ENCODE measurements at places on chromosomes 11 and 22.

DNA sequence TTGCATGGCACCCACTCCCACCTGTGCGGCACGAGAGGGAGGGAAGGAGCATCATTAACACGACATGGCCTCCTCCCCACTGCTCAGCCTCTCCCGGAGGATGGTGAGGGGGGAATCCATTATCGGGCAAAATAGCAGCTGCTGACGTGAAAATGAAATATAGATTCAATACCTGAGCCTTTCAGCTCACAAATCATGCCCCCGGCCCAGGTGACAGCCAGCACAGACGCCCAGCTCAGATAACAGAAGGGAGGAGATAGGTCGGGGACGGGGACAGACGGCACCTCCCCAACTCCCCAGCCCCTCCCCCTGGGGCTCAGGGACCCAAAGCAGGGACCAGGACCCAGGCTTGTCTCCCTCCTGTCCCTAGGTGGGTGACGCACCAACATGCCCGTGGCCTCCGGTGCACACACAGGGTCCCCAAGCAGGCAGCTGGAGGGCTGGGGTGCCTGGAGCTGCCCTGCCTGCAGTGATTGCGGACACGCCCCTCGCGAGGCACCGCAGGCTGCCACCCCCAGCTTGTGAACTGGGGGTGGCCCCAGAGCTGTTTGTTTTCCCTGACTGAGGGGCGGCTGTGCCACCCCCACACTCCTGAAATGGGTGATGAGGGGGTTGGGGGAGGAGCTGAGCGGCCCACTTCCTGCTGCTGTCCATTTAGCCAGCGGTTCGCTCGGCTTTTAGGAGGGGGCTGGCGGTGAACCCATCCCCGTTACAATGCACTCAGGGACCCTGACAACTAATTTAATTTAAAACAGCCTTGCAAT is 31.7 kb downstream of the FLRT1 start:
- no peak for DNase-seq

DNA sequence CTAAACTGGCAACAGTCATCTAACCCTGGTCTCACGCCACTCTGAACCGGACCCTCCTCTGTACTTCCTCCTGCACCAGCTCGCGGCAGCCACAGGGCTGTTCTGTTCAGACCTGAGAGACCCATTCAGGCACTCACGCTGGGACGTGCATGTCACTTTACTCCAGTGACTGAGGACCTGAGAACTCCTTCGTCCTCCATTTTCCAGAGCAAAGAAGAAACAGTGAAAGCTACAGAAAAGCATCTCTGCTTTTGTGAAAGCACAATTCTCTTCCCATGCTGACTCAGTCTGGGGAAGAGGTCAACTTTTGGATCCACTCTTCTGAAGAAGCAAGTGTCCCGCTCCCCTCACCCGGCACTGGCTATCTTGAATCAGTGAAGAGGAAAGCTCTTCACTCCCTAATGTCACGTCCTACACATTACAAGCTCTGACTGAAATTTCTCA is 24.5 kb downstream of the PISD start:
- DNase-seq = no peak

GRCh38 chr22:30326706-30327362 is at the start of gene TBC1D10A:
TBC1D10A (minus strand) TSS chr22:30326941; CDS start chr22:30326881, 60 bp downstream.
- peak; percentile 93 for DNase-seq

DNA sequence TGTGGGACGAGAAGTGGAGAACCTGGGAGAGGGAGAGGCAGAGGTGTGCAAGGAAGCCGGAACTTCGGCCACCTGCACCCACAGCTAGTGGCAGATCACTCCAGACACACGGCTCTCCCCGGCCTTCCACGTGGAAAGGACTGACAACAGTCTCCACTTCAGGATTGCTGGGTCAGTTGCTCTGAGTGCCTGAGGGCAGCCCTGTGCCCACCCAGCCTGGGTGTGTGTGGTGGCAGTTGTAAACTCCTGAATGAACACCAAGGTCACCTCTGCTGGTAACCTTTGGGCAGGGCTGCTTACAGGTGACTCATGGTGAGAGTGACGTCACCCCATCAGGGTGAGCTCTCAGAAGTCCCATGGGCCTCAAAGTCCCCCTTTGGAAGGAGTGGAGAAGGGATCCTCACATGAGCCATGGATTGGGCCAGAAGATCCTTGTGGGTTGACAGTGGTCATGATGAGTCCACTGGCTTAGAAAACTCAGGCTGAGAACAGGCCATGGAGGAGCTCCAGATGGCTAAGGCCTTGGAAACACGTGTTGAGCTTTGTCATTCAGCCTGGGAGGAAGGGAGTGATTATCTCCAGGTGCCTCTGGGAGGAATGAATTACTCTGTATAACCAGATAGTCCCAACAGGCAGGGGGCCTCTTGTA is 71.3 kb downstream of the BCR start:
- no peak for DNase-seq

DNA sequence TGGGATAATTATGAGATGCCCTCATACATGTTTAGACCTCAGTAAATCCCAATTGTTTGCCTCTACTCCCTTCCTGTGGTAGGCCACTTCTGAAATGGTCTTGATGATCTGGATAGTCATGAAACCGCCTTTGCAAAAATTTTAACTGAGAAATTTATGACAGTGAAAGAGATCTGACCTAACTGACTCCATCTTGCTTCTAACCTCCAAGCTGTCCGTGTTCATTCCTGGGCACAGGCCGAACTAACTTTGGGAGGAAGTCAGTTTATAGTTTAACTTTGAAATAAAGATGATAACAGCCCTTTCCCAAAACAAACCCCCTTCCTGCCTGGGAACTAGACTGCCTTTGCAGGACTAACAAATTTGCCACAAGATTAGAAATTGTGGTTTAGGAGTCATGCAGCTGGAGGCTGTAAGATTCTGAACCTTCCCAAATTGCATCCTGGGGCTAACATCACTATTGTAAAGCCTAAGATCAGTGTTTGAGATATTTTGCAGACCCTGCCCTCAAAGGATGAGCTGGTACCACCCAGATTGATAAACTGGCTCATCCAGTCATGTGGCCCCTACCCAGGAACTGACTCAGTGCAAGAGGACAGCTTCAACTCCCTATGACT is 19.9 kb upstream of the CTR9 start:
- DNase-seq = no peak

DNA sequence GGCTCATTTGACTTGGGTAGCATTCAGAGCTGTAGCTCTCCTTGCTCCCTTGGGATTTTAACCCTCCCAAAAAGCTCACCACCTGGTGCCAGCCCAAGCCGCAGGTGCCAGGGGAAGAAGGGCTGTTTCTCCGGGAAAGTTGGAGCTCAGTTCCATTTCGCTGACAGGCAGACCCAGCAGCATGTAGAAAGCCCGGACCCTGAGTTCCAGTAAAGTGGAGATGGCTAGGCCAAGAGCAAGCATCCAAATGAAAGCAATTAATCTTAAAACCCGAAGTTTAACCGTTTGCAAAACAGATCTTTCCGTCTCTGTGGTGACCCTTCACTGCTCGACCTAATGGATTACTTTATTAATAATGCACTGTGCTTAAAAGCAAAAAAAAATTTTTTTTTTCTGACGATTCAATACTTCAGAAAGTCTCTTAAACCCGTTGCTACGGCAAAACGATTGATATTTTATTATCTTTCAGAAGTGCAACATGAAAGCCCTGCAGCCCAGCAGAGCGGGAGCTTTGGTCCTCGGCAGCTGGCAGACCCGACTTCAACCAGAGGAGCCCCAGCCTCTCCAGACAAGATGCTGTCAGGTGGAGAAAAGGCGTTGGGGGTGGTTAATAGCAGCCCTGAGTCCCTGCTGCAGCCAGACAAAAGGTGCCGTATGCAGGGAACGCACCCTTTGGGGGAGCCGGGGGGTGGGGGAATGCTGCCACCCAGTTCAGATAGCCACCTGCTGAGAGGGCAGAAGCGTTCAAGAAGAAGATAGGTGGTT is 3.3 kb downstream of the LMO1 start:
- no peak for DNase-seq

GRCh38 chr22:19868333-19868732 is 13.7 kb upstream of the GNB1L start:
- DNase-seq = no peak

DNA sequence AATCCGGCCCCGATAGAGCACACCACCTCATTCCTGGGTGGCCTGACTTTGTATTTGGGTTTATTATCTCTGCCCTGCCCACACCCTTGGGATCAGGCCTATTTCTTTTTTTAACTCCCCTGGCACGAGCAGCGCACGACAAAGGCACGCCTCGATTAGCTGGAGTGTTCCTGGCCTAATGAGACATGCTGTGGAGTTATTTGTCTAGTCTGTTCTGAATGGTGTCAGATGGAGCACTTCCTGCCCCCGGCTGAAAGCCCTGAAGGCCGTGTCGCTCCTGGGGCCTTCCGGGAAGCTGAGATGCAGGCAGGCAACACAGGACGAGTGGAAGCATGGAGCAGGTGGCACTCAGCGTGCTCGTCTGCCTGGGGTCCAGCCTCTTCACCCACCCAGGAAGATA is 47.1 kb downstream of the LARGE1 start:
- DNase-seq = no peak

GRCh38 chr22:37148742-37149665 is 712 bp downstream of the IL2RB start:
- DNase-seq = no peak

DNA sequence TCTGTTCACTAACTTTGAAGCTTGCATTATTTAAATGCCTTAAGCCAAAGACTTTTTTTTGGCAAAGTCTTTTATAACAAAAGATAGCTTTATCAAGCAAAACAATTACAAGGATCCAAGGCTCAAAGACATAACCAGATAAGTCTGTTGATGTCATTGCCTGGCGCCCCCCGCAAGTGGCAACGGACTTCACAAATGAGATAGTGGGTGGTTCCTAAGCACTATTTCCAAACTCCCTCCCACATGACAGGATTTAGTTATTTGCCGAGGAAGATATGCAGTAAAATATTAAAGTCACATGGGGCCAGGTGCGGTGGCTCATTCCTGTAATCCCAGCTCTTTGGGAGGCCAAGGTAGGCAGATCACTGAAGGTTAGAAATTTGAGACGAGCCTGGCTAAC is 194.2 kb upstream of the DDI1 start:
- DNase-seq = no peak

DNA sequence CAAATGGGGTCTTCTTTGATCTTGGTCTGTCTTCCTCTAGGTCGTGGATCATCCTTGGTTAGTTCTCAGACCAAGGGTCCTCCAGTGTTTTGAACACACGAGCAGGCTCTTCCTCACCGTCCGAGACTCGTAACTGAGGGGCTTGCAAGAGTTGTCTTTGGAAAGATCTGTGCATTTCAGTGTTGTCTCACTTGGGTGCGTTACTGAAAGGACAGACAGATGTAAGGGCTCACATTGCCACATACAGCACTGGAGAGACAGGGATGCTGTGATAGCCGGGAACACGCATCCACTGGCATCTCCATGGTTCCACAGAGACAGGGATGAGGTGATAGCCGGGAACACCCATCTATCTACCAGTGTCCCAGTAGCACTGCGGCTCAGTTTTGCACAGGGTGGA is 15.7 kb downstream of the GLB1L2 start:
- no peak for DNase-seq

GRCh38 chr11:76769645-76770586 is 13.2 kb upstream of the TSKU start:
- DNase-seq = no peak

- DNase-seq = no peak
These were observed 27.5 kb upstream of the CHST1 start for GRCh38 chr11:45692808-45693453.

- no peak for DNase-seq
These were observed at the start of gene CD248 for GRCh38 chr11:66316849-66317251. CD248 (minus strand) TSS chr11:66317044; CDS start chr11:66317027, 17 bp downstream.

DNA sequence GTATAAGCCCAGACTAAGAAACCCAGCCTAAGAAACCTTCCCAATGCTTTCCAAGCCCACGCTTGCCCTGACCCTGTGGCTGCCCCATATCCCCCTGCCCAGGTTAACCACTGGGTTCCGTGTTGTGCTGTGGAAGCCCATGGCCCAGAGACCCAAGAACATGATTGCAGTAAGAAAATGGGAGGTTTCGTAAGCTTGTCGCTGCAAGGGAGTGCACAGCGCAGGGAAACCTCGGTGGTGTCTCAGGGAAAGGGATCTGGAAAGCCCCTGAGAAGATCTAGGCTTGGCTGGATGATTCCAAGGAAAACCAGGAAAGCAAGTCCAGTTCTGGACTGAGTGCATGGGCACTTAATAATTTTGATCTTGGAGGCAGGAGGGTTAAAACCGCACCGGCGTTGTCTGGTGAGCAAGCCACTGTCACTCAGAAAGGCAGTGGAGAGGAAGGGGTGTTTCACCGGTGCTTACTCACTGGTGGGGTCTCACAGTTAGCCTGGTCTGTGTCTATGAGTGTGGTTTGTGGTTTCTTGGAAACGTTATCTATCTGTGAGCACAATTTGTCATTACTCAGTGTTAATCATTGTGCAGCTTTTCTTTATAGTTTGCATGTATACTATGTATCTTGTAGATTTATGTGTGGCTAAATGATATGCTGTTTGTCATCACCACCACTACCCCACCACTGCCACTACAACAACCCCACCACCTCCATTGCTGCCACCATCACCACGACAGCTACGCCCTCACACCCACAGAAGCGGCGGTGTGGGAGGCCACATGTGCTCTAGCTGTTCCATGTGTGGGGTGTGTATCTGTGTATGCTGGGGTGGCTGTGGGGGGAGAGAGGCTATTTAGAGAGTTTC is 53.3 kb upstream of the PRDM11 start:
- no peak for DNase-seq

GRCh38 chr11:34685864-34686263 is 65.0 kb downstream of the EHF start:
- DNase-seq = no peak

DNA sequence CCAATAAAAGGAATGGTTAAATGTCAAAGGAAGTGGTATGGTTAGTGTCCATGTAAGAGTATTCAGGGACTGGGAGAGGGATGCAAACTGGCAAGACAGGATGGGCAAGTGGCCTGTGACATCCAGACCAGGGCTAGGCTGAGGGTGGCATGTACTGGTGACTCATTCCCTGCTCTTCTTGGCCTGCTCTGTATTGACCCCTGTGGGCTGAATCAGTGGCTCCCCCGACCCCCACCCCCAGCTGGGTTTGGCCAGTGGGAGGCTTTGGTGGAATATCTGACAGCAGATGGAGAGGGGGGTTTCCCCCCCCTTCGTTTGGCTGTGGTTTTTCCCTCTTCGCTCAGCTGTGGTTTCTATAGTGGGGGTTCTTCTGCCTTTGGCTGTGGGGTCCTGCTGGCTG is 87.7 kb downstream of the CSNK2A3 start:
- no peak for DNase-seq

DNA sequence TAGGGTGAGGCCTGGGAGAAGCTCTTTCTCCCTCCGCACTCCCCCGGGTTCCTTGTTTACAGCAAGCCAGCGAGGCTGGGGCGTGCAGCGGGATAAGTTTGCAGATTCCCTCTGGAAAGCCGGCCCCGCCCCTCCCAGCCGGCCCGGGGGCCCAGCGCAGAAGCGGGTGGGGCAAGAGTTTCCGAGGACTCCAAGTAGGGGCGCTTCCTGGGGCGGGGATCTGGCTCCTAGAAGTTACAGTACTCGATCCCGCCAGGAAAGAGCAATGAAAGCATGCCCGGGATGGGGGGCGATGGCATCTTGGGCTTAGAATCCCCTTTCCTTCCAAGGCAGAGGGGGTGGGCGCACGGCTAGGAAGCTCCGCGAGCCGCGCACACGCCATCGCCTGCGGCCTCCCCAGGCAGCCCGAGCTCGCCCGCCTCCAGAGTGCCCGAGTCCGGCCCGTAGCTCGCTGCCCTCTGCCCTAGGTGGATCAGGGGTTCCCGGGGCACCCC is 385 bp downstream of the TST start:
- DNase-seq = no peak

- no peak for DNase-seq
These were observed 17.3 kb downstream of the RTN4RL2 start for GRCh38 chr11:57477507-57478189.

- DNase-seq = no peak
These were observed at the start of gene OR2AG2 for GRCh38 chr11:6771926-6772893. OR2AG2 (minus strand) TSS chr11:6771976; CDS start chr11:6768957, 3,019 bp downstream.

Data from T follicular helper cell (primary cell).